ENCODE measurements at places on chromosomes 5 and 9. TPM values are rescaled to one million over a fixed set of nuclear protein-coding genes. Genes with fewer than 3 reads are reported as not detected.

DNA sequence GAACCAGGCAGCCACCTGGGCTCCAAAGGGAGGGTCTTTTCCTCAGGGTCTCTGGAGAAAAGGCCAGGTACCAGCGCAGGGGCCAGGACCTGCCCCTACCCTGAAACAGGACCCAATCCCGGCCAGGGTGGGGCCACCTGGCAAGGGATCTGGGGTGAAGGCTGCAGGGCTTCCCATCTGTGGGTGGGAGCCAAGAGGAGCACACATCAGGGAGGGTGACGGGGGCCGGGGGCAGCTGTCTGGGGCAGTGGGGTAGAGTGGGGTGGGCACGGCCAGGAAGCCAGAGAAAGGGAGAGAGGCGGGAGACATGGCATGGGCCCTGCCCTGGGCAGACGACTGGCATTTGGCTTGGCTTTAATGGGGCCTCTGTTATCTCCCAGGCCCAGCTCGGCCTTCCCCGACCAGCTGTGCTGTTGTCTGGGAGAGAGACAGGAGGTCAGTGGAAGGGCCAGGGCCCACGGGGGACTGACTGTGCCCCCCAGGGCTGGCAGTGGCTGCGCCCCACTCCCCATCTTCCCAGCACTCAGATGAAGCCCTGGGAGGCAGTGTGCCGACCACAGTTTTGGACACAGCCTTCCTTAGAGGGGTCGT, 57.2 kb upstream of the RNF130 start:
- H3K36me3 ChIP-seq = no peaks in the 10 kb centered on the region
- no peak overlapping the region for H3K4me3 ChIP-seq
- H3K27ac ChIP-seq = no peak overlapping the region
- H3K4me1 ChIP-seq = no peaks in the 10 kb centered on the region

DNA sequence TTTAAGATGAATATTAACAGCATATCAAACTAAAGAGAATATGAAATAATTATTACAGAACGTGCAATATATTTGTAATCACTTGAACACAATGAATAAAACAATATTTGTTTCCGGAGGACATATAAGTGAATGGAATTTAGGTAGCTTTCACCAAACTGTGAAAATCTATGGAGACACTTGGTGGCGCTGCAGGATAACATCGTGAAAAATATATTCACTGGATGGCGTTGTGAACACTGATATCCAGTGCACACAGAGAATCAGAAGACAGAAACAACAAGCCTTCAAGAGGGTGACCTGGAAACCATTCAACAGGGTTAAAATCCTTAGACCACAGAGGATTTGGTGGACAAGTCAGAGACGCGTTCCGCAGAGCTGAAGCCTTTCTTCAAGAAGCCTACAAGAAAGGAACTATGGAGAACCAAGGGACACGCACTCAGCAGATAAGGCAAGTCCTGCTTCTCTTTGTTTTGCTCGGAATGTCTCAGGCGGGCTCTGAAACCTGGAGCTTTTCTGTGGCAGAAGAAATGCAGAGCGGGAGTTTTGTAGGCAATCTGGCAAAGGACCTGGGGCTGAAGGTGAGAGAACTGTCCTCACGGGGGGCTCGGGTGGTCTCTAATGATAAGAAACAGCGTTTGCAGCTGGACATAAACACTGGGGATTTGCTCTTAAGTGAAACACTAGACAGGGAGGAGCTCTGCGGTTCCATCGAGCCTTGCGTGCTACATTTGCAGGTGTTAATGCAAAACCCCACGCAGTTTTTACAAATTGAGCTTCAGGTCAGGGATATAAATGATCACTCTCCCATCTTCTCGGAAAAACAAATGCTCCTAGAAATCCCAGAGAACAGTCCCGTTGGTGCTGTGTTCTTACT, at the start of gene PCDHB11:
Gene PCDHB11, plus strand, starts transcription at position 269 of the 877 bp plus-strand sequence. Its CDS starts 148 bp downstream, at position 417.
- H3K27me3 ChIP-seq = no peaks in the 10 kb centered on the region
- H3K27ac ChIP-seq = no peak within 1 kb of the TSS
- peak within 1 kb of the TSS; percentile 49 for H3K4me3 ChIP-seq

DNA sequence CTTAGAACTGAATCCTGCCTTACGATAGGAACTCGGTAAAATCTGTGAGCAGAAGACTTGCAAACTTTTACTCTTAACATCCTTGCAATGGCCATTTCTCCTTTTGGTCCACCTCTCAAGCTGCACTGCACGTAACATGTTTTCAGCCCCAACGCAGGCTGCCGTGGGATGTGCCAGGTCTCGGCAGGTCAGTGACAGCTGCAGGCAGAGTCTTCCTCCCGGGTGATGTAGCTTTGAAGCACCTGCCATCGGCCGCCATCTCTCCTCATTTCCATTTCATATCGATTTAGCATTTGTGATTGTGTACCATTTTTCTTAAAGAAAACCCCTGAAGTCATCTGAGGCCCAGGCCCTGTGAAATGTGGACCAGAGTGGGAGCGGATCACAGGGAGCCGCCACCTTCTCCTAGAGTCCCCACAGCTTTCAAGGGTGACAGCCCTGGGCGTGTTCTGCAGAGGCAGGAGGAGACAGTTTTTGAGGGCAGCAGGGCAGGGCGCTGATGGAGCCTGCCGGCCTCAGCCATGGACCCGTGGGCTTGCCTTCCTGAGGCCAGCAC, 25.8 kb upstream of the LPCAT1 start:
- H3K4me1 ChIP-seq = no peaks in the 10 kb centered on the region
- H3K4me3 ChIP-seq = no peak overlapping the region
- DNase-seq = no peak
- no peaks in the 10 kb centered on the region for H3K36me3 ChIP-seq
- no peaks in the 10 kb centered on the region for H3K27me3 ChIP-seq
- H3K27ac ChIP-seq = no peak overlapping the region

DNA sequence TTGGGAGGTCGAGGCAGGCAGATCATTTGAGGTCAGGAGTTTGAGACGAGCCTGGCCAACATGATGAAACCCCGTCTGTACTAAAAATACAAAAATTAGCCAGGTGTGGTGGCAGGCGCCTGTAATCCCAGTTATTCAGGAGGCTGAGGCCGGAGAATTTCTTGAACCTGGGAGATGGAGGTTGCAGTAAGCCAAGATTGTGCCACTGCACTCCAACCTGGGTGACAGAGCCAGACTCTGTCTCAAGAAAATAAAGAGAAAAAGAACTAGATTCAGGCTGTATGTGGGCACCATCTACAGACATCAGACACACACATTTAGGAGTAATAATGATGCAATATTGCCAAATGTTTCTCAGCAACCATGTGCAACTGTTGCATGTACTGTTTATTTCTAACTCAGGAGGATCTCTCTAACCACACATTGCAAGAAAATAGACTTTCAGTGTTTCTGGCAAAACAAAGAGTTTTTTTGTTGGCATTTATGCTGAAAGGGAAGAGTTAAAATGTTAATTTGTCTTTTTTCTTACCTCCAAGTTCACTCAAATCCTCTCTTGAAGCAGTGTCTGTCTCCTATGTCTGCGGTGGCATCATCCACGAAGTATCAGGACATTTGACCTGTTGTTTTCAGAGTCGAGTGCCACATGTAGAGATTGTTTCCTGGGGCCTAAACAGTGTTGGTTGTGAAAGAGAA, 5.1 kb upstream of the ORM1 start:
- no peak overlapping the region for H3K4me3 ChIP-seq
- no peaks in the 10 kb centered on the region for H3K4me1 ChIP-seq
- no peaks in the 10 kb centered on the region for H3K36me3 ChIP-seq
- no peak for DNase-seq
- H3K27ac ChIP-seq = no peak overlapping the region
- H3K27me3 ChIP-seq = no peaks in the 10 kb centered on the region

GRCh38 chr9:114033397-114034103, 44.5 kb downstream of the AMBP start:
- peaks cover 4% of the 10 kb centered on the region for H3K4me1 ChIP-seq
- H3K27me3 ChIP-seq = no peaks in the 10 kb centered on the region
- no peak overlapping the region for H3K27ac ChIP-seq

- no peak overlapping the region for H3K4me3 ChIP-seq
- no peak overlapping the region for H3K27ac ChIP-seq
- peaks cover 21% of the 10 kb centered on the region for H3K36me3 ChIP-seq
- H3K4me1 ChIP-seq = peaks cover 7% of the 10 kb centered on the region
- no peak for DNase-seq
Observed at GRCh38 chr9:78399153-78399552, 102.2 kb downstream of the PSAT1 start.

DNA sequence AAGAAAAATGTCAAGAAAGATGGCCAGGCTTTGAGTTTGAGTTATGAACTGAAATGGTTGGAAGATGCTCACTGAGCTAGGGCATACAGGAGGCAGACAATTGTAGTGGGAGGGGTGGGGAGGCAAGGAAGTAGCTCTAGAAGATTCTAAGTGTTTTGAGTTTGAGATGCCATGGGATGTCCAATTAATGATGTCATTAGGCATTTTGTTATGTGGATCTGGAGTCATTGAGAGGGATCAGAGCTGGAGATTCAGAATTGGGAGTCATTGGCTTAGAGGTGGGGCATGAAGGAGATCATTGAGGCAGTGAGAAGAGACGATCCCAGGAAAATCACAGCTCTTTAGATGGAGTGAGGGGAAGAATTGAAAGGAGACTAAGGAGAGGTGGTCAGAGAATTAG, 111.5 kb upstream of the ZNF618 start:
- no peaks in the 10 kb centered on the region for H3K4me1 ChIP-seq
- no peak for DNase-seq
- no peak overlapping the region for H3K27ac ChIP-seq
- no peak overlapping the region for H3K4me3 ChIP-seq
- H3K27me3 ChIP-seq = no peaks in the 10 kb centered on the region

- peaks cover 7% of the 10 kb centered on the region for H3K4me1 ChIP-seq
- peak overlapping the region; percentile 55 for H3K4me3 ChIP-seq
- no peaks in the 10 kb centered on the region for H3K36me3 ChIP-seq
- H3K27me3 ChIP-seq = no peaks in the 10 kb centered on the region
- no peak for DNase-seq
Observed at GRCh38 chr9:137070906-137071275, 534 bp upstream of the SAPCD2 start.

DNA sequence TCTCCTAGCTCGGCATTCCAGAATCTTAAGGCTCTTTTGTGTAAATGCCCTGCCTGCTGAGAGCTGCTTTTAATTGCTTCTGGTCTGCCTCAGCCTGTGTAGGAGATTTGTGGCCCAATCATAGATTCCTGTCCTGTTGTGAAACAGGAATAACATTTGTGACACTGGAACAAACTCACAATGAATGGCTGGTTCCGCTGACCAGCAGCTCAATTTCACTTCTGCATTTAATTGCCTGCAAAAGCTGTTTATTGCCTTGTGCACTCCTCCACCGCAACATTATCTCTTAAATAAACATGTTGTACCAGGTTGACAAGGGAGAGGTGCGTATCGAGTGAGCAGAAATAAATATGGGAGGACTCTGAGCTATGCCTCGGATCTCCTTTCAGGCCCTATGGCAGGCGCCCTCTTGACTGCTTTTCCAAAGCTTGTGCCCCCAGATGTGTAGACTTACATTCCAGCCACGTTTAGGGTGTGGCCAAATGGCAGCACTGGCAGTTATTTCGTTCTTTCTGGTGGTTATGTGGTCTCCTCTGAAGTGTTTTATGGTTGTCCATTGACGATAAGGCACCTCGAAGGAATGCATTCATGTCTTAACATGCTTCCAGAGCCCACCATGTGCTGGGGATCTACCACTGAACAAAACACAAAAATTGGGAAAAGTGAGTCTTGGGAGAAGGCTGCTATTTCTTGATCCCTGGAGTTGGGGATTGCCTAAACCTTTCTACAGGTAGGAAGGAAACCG, 58.1 kb downstream of the DMRT1 start:
- H3K4me1 ChIP-seq = peaks cover 2% of the 10 kb centered on the region
- no peak overlapping the region for H3K4me3 ChIP-seq
- H3K36me3 ChIP-seq = no peaks in the 10 kb centered on the region
- H3K27ac ChIP-seq = no peak overlapping the region

DNA sequence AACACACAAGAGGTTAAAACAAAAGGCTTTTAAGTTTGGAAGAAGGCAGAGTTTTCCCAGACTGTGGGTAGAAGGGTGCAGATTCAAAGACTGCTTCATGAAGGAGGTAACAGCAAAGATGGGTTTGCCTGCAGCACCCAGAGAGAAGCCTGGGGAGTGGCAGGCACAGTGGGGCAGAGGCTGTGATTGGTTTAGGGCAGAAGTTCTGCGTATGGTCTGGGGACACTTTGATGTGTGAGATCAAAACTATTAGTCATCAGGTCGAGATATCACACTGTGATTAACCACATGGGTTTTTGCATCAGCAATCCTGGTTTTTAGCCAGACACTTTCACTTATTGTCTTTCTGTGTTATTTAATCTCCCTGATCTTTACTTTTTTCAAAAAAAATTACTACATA, 188.8 kb upstream of the GLRA1 start:
- no peak overlapping the region for H3K4me3 ChIP-seq
- H3K27ac ChIP-seq = no peak overlapping the region

DNA sequence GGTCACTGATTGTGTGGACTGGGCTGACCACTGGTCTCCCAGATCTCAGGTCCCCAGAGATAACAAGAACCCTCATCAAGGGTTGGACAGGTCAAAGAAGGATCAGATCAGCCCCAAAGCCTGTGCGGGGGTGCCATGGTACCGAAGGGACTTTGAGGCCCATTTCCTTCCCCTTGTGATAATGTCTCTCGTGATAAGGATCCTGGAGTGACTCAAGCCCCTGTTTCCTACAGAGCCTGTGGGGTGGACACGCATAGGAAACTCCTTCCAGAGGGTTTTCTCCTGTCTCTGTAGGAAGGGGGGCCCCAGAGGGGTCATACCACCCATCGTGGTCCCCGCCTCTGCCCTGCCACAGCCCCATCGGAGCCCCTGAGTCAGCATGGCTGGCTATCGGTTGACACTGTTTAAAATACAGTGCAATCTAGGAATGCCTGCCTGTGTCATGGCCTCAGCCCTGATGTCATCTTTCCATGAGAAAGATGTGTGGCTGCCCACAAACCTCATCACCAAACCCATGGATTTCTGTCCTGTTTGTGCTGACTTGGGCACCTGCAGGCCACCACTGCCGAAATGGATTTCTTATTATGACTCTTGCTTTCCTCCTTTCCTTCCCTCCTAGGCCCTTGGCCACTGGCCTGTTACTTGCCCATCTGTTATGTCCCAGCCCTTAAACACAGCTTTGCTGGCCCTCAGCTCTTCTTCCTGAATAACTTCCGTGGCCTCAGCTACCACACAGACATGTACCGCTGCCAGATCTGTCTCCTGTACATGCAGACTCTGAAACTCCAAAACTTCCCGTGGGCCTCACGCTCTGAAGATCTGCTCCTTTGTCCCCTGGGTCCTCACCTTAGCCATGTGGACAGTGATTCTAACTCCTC, 2.9 kb upstream of the CSF2 start:
- H3K27ac ChIP-seq = no peak overlapping the region
- H3K36me3 ChIP-seq = no peaks in the 10 kb centered on the region
- no peaks in the 10 kb centered on the region for H3K27me3 ChIP-seq
- no peaks in the 10 kb centered on the region for H3K4me1 ChIP-seq
- no peak for DNase-seq

Gene PTGS1
- total RNA-seq = 1.0 TPM

Gene ANKRD34B
- 0.72 TPM for total RNA-seq

Gene COL5A1
- total RNA-seq = 9.5 TPM
